Stimulated activated CD8-positive, alpha-beta memory T cell treated with anti-CD3 and anti-CD28 coated beads, Interleukin-2, amount 100 ng/mL, for 1 hour (primary cell): ENCODE measurements at places on chromosomes 7 and 10.

DNA sequence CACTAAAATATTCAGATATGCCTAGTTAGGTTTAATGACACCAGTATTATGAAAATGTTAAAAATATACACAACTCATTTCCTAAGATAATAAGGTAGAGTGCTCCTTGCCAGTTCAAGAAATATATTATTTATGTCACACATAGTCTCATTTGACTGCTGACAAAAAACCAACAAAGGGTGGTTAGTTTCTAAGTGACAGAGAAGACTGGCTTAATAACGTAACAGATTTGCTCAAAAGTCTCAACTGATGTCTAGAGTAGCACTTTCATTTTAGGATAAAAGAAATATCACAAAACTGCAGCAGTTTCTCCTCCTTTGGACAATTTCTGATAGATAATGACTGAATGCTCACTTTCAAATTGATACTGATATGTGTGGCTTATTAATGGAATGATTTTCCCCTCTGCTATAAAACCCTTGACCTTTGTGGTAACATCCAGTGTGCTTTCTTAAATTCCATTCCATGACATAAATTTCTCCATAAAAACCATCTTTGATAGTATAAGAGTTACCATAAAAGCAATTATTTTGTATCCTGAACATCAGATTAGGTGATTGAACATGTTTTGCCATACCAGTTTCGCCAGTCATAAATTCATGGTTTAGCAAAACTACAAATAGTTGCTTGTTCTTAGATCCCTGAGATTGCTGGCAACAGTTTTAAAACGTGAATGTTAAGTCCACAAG is 94.2 kb downstream of the NRBF2 start:
- no peak for DNase-seq

DNA sequence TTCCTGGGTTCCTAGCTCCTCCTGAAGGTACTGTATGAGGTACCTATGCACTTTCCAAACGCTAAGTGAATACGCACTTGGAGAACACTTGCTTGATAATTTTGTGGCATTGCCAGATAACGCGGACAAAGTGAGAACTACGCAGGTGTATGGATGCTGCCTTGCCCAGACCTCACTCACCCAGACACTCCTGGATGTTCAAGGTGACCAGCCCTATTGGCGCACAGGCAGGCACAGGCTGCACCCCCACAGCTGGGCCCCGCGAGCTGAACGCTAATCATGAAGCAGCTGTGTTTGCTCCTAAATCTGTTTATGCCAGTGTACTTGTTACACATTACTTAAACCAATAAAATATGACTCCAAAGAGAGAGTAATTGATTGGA is 27.3 kb downstream of the DIP2C start:
- DNase-seq: no peak

DNA sequence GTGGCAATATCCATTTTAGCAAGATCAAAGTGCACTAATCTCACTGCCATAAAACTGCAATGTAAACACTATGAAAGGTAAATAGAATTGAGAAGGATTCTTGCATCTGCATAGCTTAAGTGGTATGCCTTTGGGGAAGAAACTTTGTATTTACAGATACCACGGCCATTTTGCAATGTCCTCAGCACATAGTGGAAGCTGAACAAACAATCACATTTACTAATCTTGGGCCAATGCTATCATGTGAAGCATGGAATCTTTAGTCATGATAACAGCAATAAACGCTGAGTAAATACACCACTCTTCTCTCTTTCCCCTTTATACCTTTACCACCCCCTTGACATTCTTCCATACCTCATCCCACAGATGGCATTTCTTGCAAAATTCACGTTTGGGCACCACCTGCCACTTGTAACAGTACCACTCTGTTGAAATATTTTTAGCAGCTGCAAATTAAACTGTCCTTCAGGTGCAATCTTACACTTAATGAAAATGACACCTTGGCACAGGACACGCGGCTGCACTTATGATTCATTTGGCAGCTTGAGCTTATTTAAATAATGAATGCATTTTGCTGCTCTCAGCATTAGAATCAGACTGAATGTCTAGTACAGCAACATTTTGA is 171.8 kb downstream of the SEMA3A start:
- no peak for DNase-seq

GRCh38 chr10:61662794-61663259 is at the start of gene CABCOCO1:
Gene CABCOCO1 (plus strand): TSS chr10:61662929. CDS start chr10:61662973, 44 bp downstream.
- no peak for DNase-seq

DNA sequence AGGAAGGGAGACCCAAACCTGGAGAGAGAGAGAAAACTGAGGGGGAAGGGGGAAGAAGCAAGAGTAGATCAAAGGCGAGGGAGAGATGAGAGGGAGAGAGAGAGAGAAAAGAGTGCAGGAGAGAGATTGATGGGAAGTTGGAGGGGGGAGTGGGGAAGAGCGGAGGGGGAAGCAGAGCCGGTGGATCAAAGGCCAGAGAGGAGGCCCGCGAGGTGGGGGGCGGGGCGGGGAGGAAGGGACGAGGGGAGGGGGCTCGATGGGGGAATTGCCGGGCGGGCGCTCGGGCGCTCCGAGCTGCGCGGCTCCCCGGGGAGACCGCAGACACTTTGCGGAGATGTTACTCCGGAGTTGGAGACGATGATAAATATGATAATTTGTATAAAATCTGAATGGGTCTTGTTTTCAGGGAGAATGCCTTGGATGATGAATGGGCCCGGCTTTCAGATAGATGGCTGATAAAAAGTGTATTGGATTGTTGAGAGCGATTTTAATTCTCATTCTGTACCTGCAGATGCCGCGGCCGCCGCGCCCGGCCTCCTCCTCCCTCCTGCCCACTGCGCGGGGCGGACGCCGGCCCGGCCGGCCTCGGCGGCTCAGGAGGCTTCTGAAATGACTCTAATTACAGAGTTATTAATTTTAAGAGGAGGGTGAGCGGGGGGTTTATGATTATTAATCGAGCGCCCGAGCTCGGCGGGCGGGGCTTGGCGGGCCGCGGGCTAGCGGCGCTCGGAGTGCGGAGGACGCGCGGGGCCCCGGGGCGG is 21.4 kb upstream of the PAX2 start:
- DNase-seq: no peak

GRCh38 chr10:80284522-80284921 is 4.9 kb downstream of the MAT1A start:
- no peak for DNase-seq
